ENCODE measurements at places on chromosomes 5 and 9. TPM values are rescaled to one million over a fixed set of nuclear protein-coding genes. Genes with fewer than 3 reads are reported as not detected.

Gene ITK
- total RNA-seq = not detected

Gene IL9
- not detected for total RNA-seq

Gene CER1
- not detected for total RNA-seq

Gene OGN
- total RNA-seq = not detected

Gene ERMP1
- total RNA-seq = 24.2 TPM

Gene ENTREP1
- 6.1 TPM for total RNA-seq

Gene CHMP5
- 68.6 TPM for total RNA-seq

Gene CCL19
- not detected for total RNA-seq

Gene CBY3
- not detected for total RNA-seq

Gene FOXD4L3
- not detected for total RNA-seq

Gene TIMD4
- not detected for total RNA-seq

Gene CNTLN
- 11.2 TPM for total RNA-seq

Gene CDH9
- not detected for total RNA-seq

Gene PDE8B
- total RNA-seq = 0.10 TPM

Gene STK10
- total RNA-seq = 44.7 TPM

Gene ANKRD33B
- total RNA-seq = 6.9 TPM

Gene OR1J2
- 0.19 TPM for total RNA-seq

Gene GTF2H2
- 15.0 TPM for total RNA-seq

Gene STING1
- total RNA-seq = 67.3 TPM

Gene ROPN1L
- total RNA-seq = 0.96 TPM

Gene CDH6
- not detected for total RNA-seq
